Airway epithelial cell (primary cell): ENCODE measurements at places on chromosomes 3 and 15. TPM values are rescaled to one million over a fixed set of nuclear protein-coding genes. Genes with fewer than 3 reads are reported as not detected.

Gene TF
- total RNA-seq = 0.28 TPM in 1 of 2 replicates, not detected in the other

Gene SSUH2
- 0.09 and 0.35 TPM in 2 replicates for total RNA-seq

Gene ATOSA
- total RNA-seq = 8.4 and 13.9 TPM in 2 replicates

Gene FRMD4B
- 18.3 and 32.4 TPM in 2 replicates for total RNA-seq

Gene ZNF639
- 19.5 and 26.2 TPM in 2 replicates for total RNA-seq

Gene SLC22A14
- not detected in 2 replicates for total RNA-seq

Gene USP50
- not detected in 2 replicates for total RNA-seq

Gene LXN
- 3.6 and 5.1 TPM in 2 replicates for total RNA-seq

Gene HRG
- not detected in 2 replicates for total RNA-seq

Gene BOC
- 2.1 and 2.2 TPM in 2 replicates for total RNA-seq

Gene SLCO2A1
- 0.05 and 0.35 TPM in 2 replicates for total RNA-seq
